ENCODE measurements at places on chromosomes 2 and 18.

DNA sequence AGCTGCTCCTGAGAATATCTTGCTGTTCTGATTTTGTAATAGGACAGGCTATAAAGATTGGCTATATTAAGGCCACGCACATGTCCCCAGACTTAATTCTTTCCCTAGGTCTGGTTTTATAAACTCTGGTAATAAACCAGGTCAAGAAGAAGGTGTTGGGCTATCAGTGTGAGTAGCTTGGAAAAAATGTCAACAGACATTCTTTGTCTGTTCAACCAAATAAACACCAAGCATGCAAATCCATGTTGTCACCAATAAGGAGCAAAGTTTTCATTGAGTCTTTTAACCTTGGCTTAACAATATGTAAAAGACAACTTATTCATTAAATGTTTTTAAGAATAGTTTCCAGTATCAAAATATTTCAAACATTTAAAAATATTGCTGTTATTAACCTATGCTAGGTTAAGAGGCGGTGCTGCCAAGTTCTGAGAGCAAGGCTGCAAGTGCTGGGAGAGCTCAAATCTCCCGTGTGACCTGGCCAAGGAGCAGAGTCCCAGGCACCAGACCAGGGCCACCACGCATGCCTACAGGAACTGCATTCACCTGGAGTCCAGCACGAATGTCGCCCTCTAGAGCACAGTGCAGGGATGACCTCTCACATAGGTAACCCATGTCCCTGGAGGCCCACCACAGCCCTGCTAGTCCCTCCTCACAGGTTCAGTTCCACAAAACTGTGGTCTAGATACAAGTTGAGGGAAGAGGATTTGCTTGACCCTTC lies 120.5 kb upstream of the POU3F3 start:
- no peak for DNase-seq

DNA sequence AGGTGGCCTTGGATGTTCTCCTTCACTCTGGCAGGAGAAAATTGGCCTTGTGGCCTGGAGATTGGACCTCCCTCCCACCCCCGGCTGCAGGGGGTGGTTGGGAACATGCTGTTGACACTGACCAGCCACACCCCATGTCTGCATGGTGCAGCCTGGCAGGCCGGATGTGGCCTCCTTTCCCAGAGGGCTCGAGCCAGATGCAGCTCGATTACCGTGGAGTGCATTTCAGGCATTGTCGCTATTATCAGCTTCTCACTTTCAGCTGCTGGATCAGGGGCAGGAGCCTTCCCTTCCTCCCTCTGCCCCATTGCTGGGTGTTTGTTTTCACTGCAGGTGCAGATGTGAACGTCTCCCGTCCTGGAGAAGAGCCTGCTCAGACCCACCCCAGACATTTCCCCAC lies 211.0 kb upstream of the SIX2 start:
- no peak for DNase-seq

- no peak for DNase-seq
Measured at GRCh38 chr2:238684362-238685326, 163.2 kb upstream of the TWIST2 start.

DNA sequence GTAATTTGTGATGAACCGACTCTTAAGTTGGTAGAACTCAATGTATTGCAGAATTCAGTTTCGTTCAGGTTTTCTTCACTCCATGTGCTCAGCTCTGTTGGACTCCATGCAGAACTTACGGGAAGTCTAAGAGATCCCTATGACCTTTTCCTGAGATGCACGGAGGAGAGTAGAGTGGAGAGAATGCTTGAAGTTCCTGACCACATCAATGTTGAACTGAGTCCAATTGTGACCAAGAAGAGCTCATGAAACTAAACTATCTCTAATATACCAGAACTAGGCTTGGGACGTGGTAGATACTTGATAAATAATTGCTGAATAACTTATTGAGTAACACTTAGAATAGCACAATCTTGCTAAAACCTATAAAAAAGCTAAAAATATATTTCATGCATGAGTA lies 47.2 kb downstream of the TMEM178A start:
- DNase-seq: no peak

DNA sequence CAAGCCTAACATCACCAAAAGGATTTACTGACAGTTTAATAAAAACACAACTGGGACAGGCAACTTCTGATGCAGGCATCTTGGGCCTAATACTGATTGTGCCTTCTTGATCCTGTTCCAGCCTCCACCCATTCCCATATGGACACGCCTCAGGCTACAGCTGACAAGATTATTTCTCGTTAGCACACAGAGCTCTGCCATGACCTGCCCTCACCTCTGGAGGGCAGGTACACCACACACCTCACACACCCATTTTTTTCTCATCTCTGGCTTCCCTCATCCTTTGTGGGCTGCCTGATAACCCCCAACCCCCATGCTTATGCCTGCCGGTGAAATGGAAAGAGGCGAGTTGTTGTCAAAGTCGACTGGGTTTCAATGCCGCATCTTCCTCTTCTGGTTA lies 147.0 kb downstream of the ANTXR1 start:
- no peak for DNase-seq

DNA sequence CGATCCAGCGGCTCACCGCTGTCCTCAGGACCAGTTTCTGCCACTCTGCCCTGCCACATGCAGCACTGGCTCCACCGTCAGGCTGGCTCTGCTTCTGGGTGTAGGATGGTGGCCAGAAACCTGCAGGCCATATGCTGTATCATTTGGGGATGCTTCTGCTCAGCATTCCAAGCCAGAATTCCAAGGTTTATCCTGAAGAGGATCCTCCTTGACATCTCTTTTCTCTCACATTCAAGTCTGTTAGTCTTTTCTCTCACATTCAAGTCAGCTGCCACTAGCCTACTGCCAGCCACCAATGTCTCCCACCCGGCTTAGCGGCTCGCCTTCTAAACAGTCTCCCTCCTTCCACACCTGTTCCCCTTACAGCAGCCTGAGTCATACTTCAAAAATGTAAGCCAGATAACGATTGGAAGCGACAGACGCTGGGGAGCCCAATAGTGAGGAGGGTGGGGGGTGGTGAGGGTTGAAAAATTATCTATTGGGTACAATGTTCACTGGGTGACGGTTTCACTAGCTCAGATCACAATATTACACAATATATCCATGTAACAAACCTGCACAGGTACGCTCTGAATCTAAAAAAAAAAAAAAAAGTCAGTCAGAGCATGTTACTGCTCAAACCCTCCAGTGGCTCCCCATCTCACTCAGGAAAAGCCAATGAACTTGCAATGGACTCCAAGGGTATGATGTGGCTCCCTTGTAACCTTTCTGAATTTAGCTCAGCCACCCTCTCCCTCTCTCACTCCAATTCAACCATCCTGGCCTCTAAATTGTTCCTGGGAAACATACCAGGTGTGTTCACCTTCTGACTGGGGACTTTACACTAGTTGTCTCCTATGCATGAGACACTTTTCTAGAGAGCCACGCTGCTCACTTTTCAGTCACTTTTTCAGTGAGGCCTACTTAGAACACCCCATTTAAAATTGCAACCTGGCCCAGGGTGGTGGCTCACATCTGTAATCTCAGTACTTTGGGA lies 38.8 kb upstream of the SP3 start:
- DNase-seq: no peak

GRCh38 chr2:31236433-31237205 lies 2.7 kb downstream of the EHD3 start:
- DNase-seq: no peak

DNA sequence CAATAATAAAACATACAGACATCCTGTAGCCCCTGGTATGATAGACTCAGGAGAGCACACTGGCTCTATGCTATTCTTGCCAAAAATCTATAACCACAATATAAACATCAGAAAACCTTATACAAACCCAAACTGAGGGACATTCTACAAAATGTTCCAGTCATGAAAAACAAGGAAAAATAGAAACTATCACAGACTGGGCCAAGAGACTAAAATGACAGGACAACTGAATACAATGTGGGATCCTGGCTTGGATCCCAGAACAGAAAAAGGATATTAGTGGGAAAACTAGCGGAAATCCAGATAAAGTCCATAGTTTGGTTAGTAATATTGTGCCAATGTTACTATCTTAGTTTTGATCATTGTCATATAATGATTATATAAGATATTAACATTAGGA lies 29.6 kb upstream of the EPAS1 start:
- DNase-seq: no peak

- DNase-seq: no peak
Measured at GRCh38 chr2:13682540-13683272, 949.8 kb upstream of the LRATD1 start.

DNA sequence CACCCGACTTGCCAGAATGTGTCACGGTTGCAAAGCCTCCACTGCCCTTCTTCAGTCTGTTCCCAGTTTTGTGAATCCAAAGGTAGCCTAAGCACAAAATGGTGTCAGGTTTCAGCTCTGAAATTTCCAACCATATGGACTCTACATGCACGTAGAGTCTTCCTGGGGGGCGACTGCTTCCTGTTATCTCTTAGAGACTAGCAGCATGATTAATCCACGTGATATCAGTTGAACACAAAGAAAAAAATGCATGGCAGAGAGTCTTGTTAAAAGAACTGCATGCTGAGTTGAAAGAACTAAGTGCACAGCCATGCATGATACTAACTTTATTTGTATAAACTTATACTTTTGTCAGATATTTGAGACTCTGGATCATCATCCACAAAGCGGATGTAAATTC lies 404.4 kb downstream of the SOCS6 start:
- DNase-seq: no peak

- DNase-seq: no peak
Measured at GRCh38 chr2:170503971-170504809, 210.9 kb upstream of the SP5 start.

DNA sequence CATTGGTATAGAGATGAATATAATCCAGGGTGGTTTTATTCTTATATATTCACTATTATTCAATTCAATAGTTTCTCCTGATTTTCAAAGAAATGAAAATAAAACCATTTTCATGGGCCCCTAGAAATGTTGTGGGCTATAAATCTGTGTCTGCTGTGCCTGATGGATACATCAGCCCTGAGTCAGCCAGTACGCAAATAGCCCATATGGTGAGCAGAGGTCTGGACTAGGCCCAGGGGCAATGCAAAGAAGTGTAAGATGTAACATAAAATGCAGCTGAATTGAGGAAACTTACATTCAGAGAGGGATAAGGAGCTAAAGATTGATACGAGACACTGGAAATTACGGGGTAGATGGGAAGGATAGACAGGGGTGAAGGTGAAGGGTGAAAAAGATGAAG lies 122.5 kb downstream of the MAIP1 start:
- DNase-seq: no peak

GRCh38 chr2:240204431-240205276 lies 64.2 kb upstream of the OTOS start:
- DNase-seq: no peak
